Thoracic aorta (tissue), 2 donors: ENCODE measurements at places on chromosomes 3 and 15. TPM values are rescaled to one million over a fixed set of nuclear protein-coding genes. Genes with fewer than 3 reads are reported as not detected.

Gene ZPLD1
- total RNA-seq, result not detected

Gene HRH1
- total RNA-seq, result 17.7 TPM

Gene CRABP1
- not detected for total RNA-seq

Gene SGO1
- 0.14 TPM for total RNA-seq

Gene FANCD2
- total RNA-seq, result 1.3 TPM

Gene LRIG1
- total RNA-seq, result 121 TPM

Gene MAGEL2
- 0.56 TPM for total RNA-seq

Gene DUOXA2
- not detected for total RNA-seq

- no peaks in the 10 kb centered on the region for H3K27me3 ChIP-seq
- no peaks in the 10 kb centered on the region for H3K36me3 ChIP-seq
- no peak overlapping the region for H3K4me3 ChIP-seq
- no peak for DNase-seq
- H3K4me1 ChIP-seq, result no peaks in the 10 kb centered on the region
Measured at GRCh38 chr3:67437789-67438188, 216.6 kb downstream of the SUCLG2 start.

DNA sequence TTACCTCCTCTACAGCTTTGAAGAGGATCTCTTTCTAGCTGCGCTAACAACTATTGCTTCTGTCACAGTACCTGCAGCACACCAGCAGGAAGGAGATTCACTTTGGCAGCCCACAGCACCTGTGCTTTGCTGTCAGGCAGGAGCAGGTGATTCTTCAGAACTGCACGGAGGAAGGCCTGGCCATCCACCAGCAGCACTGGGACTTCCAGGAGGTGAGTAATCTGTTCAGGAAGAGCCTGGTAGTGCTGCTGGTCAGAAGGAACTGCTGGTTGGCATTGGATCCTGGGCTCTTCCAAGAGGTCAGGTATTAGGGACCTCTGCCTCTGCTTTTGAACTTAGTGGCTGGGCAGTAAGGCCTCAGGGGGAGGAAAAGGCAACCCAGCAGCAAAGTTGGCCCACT lies 42.2 kb downstream of the DPH3 start:
- no peak for DNase-seq
- no peaks in the 10 kb centered on the region for H3K36me3 ChIP-seq
- H3K4me1 ChIP-seq, result no peaks in the 10 kb centered on the region
- no peak overlapping the region for H3K27ac ChIP-seq
- no peak overlapping the region for H3K4me3 ChIP-seq
- no peaks in the 10 kb centered on the region for H3K27me3 ChIP-seq

DNA sequence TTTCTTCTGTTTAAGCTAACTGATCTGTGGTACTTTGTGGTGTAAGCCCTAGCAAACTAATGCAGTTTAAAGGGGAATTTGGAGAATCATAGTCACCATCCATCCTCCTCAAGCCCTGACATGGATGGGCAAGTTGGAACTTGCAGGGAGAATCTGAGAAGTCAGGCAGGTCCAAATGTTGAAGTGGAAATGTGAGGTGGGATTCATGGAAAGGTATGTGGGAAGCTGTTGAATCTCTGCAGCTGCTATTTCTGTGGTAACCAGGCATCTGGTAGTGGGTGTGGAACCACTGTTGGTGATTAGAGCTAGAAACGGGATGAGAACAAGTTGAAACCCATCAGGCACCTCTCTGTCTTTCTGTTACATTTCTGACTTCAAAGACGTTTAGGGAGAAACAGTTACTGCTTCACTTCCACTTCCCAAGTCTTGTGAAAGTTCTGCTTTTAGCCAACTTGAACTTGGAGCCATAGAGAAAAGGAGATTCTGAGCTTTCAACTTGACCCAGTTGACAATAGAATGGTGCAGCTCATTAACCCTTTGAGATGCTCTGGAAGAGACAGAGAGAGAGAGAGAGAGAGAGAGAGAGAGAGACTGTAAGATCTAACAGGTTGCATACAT lies 38.1 kb upstream of the NMNAT3 start:
- no peak for DNase-seq
- no peaks in the 10 kb centered on the region for H3K36me3 ChIP-seq
- no peaks in the 10 kb centered on the region for H3K27me3 ChIP-seq
- H3K4me1 ChIP-seq, result no peaks in the 10 kb centered on the region

DNA sequence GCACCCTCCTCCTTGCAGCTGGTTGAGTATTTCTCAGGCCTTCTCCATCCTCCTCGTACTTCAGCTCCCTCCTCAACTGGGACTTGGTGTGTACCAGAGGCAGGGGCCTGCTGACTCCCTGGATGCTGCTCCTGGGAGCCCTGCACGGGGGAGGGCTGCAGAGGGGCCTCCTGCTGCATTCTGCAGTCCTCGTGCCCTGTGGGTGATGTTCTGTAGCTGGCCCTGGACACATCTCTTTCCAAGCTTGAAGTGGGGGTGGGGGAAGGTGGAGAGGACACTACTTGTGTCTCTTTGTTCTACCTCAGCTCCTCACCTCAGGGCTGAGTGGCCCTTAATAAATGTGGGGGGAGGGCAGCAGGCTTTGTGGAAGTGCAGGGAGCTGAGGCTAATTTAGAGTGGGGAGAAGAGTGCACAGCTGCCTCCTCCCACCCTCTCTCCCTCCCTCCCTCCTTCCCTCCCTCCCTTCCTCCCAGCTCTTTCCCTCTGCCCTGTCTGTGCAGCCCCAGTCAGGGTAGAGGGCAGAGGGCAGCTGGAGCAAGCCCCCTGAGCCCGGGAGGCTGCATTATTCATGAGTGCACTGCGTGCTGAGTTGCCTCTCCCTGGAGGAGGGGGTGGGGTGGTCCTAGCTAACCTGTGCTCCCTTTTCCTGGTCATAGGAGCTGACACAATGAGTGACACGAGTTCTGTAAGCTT lies 3.7 kb upstream of the GRM2 start:
- H3K27me3 ChIP-seq, result no peaks in the 10 kb centered on the region
- H3K4me1 ChIP-seq, result no peaks in the 10 kb centered on the region
- no peak overlapping the region for H3K4me3 ChIP-seq

DNA sequence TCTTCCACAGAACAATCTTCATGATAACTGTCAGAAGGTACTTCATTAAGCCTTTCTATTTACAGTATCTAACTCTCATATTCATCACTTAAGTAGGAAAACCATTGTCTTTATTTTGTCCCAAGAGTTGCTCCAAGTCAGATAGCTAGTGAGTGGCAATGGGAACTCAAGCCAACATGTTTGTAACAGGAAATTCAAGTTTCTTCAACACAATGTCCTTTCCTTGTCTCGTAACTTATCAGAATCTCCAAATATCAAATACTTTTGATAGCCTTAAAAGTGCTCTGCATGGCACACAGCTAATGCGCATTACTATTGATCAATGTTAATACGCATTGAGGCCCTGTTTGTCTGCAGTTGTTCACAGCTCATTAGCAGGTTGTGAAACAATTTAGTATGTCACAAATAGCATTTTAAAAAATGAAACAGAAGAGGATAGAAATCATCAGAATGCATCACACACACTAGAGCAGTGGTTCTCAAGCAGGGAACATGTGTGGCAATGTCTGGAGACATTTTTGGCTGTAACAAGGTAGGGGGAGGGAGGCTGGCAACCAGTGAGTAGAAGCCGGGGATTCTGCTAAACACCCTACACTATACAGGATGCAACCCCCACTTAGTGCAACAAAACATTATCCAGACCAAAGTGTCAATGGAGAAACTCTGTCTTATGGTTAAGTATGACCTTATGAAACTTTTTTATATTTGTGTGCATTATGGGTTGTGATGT lies 27.5 kb downstream of the BTLA start:
- no peak overlapping the region for H3K27ac ChIP-seq
- H3K36me3 ChIP-seq, result no peaks in the 10 kb centered on the region
- no peak overlapping the region for H3K4me3 ChIP-seq
- no peaks in the 10 kb centered on the region for H3K27me3 ChIP-seq
- DNase-seq, result no peak

- H3K36me3 ChIP-seq, result no peaks in the 10 kb centered on the region
- no peak for DNase-seq
- no peaks in the 10 kb centered on the region for H3K27me3 ChIP-seq
- no peak overlapping the region for H3K4me3 ChIP-seq
- H3K4me1 ChIP-seq, result peaks cover 18% of the 10 kb centered on the region
Measured at GRCh38 chr3:155889212-155889611, 18.8 kb downstream of the GMPS start.

DNA sequence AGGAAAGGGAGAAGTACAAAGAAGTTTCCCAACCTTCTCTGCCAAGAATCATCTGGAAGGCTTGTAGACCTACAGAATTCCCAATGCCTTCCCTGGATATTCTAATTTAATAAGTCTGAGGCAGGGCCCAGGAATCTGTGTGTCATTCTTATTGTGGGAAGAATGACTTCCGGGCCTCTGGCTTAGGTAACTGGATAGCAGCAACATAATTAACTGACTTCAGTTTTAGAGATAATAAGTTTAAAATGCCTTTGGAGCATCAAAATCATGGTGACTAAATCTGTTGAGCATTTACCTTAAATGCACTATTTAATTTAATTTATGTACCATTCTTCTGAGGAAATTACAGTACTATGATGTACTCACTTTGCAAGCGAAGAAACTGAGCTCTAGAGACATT lies 44.3 kb upstream of the TM4SF1 start:
- no peak for DNase-seq

GRCh38 chr3:117079997-117080396 lies 370.4 kb downstream of the TUSC7 start:
- no peaks in the 10 kb centered on the region for H3K4me1 ChIP-seq
- H3K27me3 ChIP-seq, result no peaks in the 10 kb centered on the region
- H3K36me3 ChIP-seq, result no peaks in the 10 kb centered on the region
- DNase-seq, result no peak

- H3K36me3 ChIP-seq, result no peaks in the 10 kb centered on the region
- no peak for DNase-seq
- no peaks in the 10 kb centered on the region for H3K27me3 ChIP-seq
- no peak overlapping the region for H3K27ac ChIP-seq
Measured at GRCh38 chr15:28950916-28951315, 65.1 kb downstream of the APBA2 start.

DNA sequence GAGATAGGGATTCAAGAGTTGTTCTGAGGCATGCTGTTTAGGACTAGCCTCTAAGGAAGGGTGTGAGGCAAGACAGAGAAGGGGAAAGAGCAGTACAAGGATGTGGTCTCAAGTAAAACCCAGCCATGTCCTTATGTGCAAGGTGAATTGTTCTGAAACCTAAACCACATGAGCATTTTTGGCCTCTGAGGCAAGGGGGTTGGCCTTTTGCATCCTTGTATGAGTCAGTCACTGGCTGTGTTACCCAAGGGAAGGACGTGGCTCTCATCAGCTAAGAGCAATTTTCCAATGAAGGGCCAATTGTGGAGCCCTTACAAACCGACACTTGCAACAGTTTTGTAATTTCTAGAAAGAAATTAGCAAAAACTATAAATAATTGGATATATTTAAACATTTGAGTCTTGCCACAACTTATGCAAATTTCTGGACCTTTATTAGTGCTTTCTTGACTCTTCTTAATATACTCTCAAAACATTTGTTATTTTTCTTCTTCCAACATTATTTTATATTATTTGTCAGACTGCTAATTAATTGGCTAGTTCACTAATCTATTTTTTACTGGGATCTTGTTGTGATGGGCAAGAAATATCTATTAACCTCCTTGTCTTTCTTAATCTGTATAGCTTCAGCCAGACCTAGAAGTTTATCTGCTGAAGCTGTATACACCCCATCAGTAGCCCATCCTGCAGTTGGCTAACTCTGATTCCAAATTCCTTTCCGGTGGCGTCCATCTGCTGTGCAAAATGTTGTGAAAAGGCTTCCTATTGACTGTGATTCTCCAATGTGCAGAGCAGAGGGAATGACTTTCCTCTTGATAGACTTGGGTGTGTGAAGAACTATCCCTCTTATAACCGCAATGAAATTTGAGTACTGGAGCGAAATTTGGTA lies 97.7 kb upstream of the P2RY1 start:
- no peak for DNase-seq
- H3K27me3 ChIP-seq, result no peaks in the 10 kb centered on the region
- no peaks in the 10 kb centered on the region for H3K4me1 ChIP-seq
- no peak overlapping the region for H3K4me3 ChIP-seq
- no peak overlapping the region for H3K27ac ChIP-seq
- no peaks in the 10 kb centered on the region for H3K36me3 ChIP-seq

- H3K4me3 ChIP-seq, result no peak overlapping the region
- H3K27ac ChIP-seq, result no peak overlapping the region
- no peaks in the 10 kb centered on the region for H3K36me3 ChIP-seq
- no peaks in the 10 kb centered on the region for H3K4me1 ChIP-seq
- no peaks in the 10 kb centered on the region for H3K27me3 ChIP-seq
Measured at GRCh38 chr15:37789881-37790280, 144.6 kb upstream of the TMCO5A start.

GRCh38 chr3:15679306-15679705 lies 77.8 kb downstream of the BTD start:
- no peak overlapping the region for H3K27ac ChIP-seq
- peaks cover 12% of the 10 kb centered on the region for H3K4me1 ChIP-seq
- no peak for DNase-seq
- peaks cover 8% of the 10 kb centered on the region for H3K36me3 ChIP-seq

DNA sequence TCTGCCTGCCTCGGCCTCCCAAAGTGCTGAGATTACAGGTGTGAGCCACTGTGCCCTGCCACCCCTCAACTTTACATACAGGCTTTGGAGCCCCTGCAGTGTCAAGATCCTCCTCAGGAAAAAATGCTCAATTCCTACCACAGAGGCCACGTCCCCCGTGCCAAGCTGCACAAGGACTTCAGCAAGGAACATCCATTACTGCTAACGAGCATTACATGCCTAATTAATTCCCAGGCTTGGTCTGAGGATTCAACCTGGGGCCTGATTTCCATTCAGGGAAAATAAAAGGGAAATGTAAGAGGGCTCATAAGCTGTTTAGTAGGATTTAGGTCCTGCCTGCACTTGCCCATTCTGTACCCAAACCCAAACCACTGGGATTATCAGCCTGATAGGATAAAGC lies 161.4 kb downstream of the RAB11A start:
- DNase-seq, result no peak
- no peaks in the 10 kb centered on the region for H3K27me3 ChIP-seq
- no peaks in the 10 kb centered on the region for H3K36me3 ChIP-seq
- H3K4me3 ChIP-seq, result no peak overlapping the region

DNA sequence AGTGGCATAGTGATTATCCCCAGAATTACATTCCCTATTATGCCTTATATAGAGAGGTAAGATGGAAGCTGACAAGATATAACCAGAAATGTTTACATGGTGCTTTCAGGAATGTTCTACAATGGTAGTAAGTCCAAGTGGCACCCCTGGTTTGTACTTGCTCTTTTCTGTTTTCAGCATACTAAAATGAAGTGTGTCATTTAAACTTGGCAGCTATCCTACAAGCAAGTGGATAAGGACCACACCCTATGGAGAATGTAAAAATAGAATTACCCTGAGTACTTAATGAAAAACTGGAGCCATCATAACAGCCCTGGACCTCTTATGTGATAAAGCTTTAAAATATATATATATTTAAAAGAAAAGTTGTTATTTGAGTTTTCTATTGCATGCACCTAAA lies 1012.7 kb upstream of the CADM2 start:
- no peaks in the 10 kb centered on the region for H3K36me3 ChIP-seq
- DNase-seq, result no peak
- H3K27me3 ChIP-seq, result no peaks in the 10 kb centered on the region
